ENCODE measurements at places on chromosomes 11 and 22.
A peak's percentile ranks its signal among the peaks of the same experiment; 100 is the strongest.

- no peak for DNase-seq
Measured at GRCh38 chr11:44221992-44222391, 87.9 kb downstream of the ALX4 start.

- DNase-seq: no peak
Measured at GRCh38 chr11:69654660-69655478, 13.9 kb downstream of the CCND1 start.

DNA sequence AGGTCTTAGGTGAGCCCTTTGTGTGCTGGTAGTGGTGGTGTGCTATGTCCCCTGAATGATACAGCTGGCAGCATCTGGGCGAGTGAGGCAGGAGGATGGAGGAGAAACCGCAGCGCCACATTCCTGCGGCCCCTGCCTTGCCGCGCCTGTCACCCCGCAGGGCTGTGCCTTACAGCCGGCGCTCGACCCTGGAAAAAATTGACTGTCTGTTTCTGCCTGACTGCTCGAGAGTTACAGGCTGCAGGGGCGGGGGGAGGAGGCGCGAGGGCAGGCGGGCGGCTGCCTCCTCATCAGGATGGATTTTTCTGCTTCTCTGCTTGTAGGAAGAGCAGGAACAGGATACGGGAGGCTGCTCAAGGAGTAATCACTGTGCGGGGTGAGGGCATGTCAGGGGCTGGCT is 443.4 kb downstream of the MIAT start:
- DNase-seq: no peak

GRCh38 chr22:46568102-46568809 is 30.8 kb upstream of the CELSR1 start:
- DNase-seq: no peak

DNA sequence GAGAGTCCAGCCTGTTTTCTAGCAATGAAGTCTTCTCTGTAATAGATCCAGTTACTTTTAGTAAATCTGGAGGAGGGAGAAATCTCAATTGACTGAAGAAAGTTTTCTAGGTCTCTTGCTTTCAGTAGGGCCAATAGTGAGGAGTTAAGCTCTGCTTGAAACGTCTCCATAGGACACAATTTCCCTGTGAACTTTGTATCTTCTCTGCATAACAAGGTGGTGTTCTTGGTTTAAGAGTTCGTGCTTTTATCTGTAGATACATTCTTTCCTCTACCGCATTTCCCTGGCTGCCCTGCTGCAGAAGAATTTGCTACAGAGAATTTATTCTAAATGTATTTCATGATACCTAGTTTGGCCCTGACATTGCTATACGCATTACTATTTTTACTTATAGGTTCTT is 183.1 kb downstream of the ARHGAP42 start:
- no peak for DNase-seq

DNA sequence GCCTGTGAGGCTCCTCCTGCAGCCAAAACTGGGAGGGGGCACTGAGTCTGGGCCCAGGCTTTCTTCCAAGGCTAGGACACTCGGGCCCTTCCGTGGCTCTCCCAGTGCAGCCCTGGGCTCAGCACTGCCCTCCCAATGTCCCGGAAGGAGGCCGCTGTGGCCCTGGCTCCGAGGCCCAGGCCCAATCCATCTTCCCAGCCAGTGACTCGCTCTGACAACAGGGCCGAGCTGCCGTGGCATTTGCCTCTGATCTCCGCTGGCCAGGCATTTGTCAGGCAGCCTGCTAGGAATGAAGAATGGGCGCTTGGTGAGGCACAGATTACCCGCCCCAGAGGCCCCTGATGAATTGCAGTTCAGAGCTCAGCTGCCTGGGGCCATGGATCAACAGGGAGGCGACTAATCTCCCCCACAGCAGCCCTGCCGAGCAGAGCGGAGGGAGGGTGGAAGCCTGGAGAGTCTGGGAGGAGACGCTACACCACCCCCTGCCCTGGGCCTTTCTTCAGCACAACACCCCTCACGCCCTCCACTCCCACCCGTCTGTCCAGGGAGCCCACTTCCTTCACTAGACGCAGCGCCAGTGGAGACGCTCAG is 8.3 kb downstream of the FXYD2 start:
- DNase-seq: no peak

GRCh38 chr22:29143941-29144785 is 61.5 kb upstream of the EMID1 start:
- no peak for DNase-seq

DNA sequence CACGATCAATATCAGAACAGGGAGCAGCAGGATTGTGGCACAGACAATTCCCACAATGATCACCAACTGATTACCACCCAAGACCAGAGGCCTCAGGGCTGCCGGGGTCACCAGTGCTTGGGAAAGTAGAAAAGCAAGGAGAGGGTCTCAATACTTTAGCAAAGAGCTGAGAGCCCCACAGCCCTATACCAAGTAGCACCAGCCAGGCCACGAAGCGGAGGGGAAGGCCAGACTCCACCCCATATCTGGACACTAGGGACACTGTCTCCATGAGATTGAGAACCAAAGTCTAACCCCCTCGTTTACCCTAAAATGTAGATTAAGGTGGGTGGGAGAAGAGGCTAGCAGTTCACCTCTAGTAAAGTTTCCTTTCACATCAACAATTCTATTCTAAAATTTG is 24.1 kb upstream of the SCN2B start:
- DNase-seq: no peak

DNA sequence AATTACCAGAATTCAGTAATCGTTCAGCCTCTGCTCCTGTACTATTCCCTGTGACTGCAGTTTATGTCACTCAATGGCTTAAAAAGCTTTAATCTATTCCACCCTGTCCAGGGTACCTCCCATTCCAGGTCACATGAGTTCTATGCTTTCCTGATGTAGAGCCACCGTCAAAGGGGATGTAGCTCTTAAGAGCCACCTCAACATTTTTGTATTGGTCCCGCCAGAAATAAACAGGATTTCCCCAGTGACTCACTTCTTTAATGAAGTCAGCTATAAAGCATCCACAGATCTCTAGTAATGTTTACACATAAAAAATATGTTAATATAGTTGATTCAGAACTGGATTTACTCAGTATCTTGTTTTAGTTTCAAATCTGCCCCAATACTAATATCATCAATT is 1.3 kb upstream of the OR8D1 start:
- DNase-seq: peak; percentile 9

GRCh38 chr11:92865352-92865751 is 104.1 kb upstream of the MTNR1B start:
- DNase-seq: no peak

GRCh38 chr11:57464539-57465181 is 4.3 kb downstream of the RTN4RL2 start:
- no peak for DNase-seq

Measured in foreskin keratinocyte (primary cell).